ENCODE measurements at places on chromosomes 3 and 15.

DNA sequence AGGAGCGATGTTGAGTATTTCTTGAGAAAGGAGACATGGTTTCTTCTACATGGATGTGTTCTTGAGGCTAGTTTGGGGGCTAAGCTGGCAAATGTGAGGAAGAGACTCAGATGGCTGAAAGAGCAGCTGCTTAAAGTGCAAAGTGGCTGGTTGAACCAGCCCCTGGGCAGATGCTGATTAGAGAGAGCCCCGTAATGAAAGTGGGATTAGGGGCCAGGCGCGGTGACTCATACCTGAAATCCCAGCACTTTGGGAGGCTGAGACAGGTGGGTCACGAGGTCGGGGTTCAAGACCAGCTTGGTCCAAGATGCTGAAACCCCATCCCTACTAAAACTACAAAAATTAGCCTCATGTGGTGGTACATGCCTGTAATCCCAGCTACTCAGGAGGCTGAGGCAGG lies 75.0 kb upstream of the GCNT3 start:
- no peak for DNase-seq

GRCh38 chr15:79990997-79991334 lies 20.0 kb upstream of the BCL2A1 start:
- DNase-seq, result no peak

DNA sequence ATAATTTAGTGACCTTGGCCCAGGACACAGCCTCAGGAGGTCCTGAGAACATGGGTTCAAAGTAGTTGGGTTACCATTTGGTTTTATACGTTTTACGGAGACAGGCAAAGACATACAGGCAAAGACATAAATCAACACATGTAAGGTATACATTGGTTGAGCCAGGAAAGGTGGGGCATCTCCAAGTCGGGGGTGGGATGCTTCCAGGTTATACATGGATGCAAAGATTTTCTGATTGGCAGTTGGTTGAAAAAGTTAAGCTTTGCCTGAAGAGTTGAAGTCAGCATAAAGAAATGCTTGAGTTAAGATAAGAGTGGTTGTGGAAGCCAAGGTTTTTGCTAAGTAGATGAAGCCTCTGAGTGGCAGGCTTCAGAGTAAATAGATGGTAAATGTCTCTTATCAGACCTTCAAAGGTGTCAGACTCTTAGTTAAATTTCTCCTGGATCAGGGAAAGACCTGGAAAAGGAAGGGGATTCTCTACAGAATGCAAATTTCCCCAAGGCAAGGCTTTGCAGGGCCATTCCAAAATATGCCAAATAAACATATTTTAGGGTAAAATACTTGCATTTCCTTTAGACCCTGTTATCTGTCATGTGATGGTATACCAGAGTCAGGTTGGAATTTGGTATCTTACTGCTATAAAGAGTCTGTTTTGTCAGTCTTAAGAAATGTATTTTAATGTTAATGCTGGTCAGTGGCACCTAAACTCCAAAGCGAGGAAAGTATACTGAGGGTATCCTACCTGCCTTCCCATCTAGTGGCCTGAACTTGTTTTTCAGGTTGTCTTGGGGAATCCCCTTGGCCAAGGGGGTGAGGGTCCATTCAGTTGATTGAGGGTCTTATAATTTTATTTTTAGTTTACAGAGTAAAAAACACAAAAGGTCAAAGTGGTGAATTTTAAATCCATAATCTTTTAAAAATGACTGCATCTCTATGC lies 8.2 kb upstream of the PDHB start:
- DNase-seq, result no peak

GRCh38 chr15:25709437-25710159 lies 153.5 kb downstream of the ATP10A start:
- DNase-seq, result no peak

- no peak for DNase-seq
These were observed 209.3 kb upstream of the PPP2R3A start for GRCh38 chr3:135756106-135756668.

DNA sequence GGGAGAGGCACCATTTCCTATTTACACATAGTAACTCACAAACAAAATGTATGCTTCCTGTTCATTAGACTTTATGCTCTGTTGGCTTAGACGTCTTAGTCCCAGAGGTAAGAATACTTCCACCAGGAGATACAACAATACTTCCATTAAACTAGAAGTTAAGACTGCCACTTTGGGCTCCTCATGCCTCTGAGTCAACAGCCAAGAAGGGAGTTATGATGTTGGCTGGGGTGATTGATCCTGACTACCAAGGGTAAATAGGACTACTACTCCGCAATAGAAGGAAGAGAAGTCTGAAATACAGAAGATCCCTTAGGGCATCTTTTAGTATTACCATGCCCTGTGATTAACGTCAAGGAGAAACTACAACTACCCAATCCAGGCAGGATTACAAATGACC lies 43.5 kb upstream of the ABI3BP start:
- DNase-seq, result no peak

- no peak for DNase-seq
These were observed 2.1 kb upstream of the PARP14 start for GRCh38 chr3:122678506-122678905.

DNA sequence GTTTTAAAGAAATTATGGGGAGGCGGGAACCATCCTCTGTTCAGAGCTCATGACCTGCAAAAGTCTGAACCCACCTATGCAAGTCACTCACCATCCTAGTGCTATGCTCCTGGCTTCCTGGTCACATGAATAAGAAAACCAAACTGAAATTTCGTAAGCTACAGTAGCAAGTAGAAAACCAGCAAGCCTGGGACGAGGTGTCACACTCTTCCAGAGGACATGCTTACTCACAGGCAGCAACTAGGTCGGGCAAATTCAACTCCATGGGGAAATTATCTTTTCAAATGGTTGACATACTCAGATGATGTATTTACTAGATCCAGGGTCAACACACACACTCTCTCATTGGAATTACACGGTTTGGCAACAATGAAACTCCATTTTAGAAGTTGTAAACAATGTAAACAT lies 31.3 kb downstream of the LDHAL6B start:
- DNase-seq, result no peak

GRCh38 chr15:33737687-33738601 lies 230.4 kb upstream of the CHRM5 start:
- DNase-seq, result peak; percentile 47

GRCh38 chr3:106086038-106086437 lies 217.2 kb upstream of the CBLB start:
- no peak for DNase-seq

GRCh38 chr3:10683106-10683505 lies 132.9 kb upstream of the SLC6A11 start:
- no peak for DNase-seq

- no peak for DNase-seq
These were observed 206.6 kb downstream of the GBE1 start for GRCh38 chr3:81554801-81555200.

DNA sequence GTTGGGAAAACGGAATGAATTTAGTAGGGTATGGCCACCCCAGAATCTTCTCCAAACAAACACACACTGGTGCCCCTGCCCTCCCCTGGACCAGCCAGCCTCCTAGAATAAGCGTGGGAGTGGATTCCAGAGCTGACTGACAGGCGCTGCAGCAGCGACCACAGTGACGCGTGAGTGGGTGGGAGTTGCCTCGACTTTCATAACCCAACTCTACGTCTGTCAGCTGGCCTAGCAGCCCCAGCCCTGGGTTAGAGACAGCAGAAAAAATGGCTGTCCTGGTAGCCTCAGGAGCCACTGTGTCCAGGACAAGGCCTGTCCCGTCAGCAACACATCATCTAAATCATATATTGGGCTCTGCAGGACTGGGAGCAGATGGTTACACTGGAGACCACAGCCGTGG lies 10.0 kb downstream of the PLA2G4B start:
- DNase-seq, result no peak

DNA sequence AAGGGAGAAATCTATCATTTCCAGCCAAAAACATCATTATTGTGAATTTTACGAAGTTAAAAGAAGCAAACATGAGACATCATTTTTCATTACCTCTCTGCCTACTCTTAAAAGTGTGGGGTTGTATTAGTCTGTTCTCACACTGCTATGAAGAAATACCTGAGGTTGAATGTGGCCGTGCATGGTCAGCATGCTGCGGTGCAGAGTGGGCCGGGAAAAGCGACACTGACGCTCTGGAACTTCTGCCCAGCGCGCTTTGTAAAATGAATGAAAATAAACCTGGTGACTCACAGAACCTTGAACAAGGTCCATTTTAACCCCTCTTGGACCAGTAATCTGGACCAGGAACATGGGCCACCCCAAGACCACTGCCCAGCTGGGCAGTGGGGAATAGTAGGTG lies 31.0 kb upstream of the DNAJC13 start:
- DNase-seq, result no peak

- no peak for DNase-seq
These were observed 8.4 kb downstream of the TMOD3 start for GRCh38 chr15:51837792-51838251.

- DNase-seq, result peak; percentile 32
These were observed 124.8 kb downstream of the SV2B start for GRCh38 chr15:91224755-91225380.

- no peak for DNase-seq
These were observed 18.8 kb downstream of the PPP1R2 start for GRCh38 chr3:195524171-195524896.

- DNase-seq, result no peak
These were observed 8.3 kb upstream of the PLCH1 start for GRCh38 chr3:155753038-155753639.

GRCh38 chr3:18812316-18812715 lies 336.0 kb upstream of the KCNH8 start:
- DNase-seq, result no peak

GRCh38 chr3:116776880-116777785 lies 67.6 kb downstream of the TUSC7 start:
- no peak for DNase-seq

DNA sequence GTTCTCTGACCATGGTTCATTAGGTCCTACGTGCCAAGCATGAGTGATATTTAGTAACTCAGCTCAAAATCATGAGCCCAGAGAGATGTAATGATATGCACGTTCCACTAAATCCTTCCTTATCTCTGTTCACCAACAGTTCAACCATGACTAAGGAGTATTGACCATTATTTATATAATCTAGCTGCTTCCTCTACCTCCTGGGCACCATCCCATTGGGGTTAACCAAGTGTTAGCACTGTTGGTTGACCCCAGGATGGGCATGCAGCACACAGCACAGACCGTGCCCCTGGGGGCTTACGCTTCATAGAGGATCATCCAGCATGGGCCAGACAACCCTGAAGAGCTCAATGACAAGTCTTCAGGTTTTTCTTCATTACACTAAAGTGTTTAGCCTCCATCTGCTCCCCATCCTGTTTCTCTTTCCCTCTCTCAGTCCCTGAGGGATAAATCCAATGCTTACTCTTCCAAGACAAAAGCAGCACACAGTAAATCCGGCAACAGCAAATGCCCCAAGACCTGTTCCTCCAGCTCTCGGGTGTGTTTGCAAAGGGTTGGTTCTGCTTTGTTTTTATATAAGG lies 10.4 kb downstream of the FAM174B start:
- DNase-seq, result no peak

DNA sequence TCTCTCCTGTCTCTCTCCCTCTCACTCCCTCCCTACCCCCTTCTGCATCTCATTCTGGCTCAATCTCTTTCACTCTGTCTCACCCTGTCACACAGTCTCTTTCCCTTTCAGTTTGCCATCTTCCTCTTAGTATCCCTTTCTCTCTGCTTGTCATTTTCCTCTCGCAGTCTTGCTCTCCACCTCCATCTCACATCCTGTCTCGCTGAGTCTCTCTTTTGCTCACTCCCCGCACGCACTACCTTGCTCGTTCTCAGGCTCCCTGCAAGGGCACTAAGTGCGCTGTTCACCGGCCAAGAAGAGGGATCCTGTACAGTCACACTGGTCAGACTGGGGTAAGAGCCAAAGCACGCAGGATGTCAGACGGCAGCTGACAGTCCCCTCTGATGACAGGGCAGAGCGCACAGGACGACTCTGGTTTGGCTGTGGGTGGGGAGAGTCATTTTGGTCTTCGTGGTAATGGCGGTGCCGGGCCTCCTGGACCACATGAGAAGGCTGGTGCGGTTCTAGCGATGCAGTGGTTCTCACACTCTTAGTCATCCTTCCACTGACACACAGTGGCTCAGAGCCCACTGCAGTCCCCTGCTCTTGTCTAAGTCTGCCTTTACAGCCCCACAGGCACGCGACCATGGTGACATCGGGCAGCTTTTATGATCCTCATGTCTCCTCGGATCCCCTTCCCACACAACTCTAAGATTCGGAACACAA lies 356.8 kb downstream of the FOXP1 start:
- DNase-seq, result no peak

Measured in NCI-H460 (cell line).